ENCODE measurements at places on chromosomes 3 and 15.

- no peak for DNase-seq
These were observed 245.3 kb downstream of the MYRIP start for GRCh38 chr3:40054568-40055222.

- no peak for DNase-seq
These were observed 200.3 kb upstream of the ICE2 start for GRCh38 chr15:60679256-60679655.

GRCh38 chr15:26767169-26767670 is 5.6 kb downstream of the GABRB3 start:
- no peak for DNase-seq

- no peak for DNase-seq
These were observed 20.5 kb downstream of the IL1RAP start for GRCh38 chr3:190534386-190534785.

DNA sequence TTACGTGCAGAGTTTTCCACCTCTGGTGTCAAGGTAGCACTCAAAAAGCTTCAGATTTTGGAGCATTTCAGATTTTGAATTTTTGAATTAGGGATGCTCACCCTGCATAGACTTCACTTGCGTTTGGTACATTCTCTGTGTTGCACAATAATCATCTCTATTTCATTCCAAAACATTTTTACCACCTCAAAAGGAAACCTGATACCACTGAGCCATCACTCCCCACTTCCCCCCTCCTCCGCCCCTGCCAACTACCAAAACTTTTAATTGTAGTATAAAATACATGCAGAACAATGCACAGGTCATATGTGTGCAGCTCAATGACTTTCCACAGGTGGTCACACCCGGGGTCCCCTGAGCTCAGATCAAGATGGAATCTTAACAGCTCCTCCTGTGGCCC is 208.8 kb downstream of the SV2B start:
- DNase-seq, result peak; percentile 26

GRCh38 chr15:95795386-95795785 is 535.1 kb upstream of the NR2F2 start:
- DNase-seq, result no peak

- DNase-seq, result peak; percentile 67
These were observed 34.5 kb downstream of the GPR171 start for GRCh38 chr3:151168269-151169094.

DNA sequence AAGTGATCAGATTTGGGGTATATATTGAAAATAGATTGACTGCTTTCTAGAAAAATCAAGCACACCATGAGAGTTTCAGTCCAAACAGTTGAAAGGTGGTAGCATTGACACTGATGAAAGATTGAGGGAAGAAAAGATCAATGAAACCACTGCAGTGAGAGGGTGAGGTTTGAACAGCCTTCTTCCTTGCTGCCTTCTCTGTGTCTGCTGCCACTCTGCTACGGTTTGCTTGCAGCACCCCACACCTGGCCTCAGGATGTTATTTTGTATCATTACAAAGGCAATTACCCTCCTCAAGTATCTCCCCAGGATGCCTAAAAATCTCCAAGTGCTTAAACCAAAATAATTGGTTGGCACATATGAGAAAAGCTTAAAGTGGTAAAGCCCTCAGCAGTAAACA is 683.6 kb upstream of the ARPP21 start:
- DNase-seq, result no peak

GRCh38 chr3:157033001-157033400 is 126.9 kb downstream of the CCNL1 start:
- no peak for DNase-seq

DNA sequence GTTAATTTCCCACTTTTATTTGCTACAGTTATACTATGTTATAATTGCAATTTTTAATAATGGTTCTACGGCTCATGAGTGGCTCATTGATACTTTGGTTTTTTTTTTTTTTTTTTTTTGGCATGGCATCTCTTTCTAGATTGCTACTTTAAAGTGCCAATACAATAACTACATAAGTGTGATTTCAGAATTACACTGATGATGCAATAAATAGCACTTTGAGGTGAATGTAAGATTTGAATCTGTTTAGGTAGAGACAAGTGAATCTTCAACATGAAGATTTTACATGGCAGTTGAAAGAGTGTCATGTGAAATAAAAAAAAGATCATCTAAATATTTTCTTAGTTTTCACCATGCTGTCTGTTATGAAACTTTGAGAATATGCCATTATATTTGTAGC is 75.7 kb downstream of the KBTBD8 start:
- DNase-seq, result no peak

GRCh38 chr3:155889212-155889611 is 18.8 kb downstream of the GMPS start:
- no peak for DNase-seq

GRCh38 chr3:132817646-132818177 is 95.5 kb upstream of the NPHP3 start:
- no peak for DNase-seq

- DNase-seq, result no peak
These were observed 3.3 kb upstream of the CEP97 start for GRCh38 chr3:101720851-101721840.

DNA sequence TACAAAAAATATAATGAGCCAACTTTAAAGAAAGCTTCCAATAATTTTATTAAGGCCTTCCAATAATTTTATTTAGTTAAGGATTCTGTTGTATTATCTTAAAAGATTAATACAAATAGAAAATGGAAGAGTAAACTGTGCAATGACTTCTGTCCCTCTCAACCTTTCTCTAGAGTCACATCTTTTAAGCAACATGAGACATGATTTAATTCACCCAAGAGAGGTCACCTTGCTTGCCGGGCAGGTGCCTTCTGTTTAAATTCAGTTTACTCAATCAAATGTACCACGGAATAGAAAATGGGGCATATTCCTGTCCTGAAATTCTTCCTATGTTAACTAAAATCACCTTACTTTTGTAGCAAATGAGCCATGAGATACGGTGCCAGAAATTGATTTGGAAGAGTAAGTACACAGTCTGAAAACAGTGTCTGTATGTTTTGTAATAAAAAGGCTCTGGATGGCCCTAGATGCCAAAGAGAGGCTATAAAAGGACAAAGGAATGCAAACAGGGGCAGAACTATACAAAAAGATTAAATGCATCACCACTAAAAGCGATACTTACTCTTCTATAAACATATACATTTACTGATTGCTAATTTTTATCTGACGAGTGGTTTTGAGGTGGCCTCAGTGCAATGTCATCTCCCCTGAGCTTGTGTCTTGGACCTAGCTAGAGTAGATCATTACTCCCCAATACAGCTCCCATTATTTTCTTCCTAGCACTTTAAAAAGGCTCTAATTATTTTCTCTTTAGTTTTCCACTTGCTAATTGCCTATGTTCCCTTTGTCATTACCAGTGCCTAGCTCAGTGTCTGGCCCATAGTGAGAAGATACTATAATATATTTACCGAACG is 134.0 kb downstream of the FHIT start:
- DNase-seq, result no peak

- DNase-seq, result no peak
These were observed 32.1 kb upstream of the C3orf38 start for GRCh38 chr3:88117683-88118082.

DNA sequence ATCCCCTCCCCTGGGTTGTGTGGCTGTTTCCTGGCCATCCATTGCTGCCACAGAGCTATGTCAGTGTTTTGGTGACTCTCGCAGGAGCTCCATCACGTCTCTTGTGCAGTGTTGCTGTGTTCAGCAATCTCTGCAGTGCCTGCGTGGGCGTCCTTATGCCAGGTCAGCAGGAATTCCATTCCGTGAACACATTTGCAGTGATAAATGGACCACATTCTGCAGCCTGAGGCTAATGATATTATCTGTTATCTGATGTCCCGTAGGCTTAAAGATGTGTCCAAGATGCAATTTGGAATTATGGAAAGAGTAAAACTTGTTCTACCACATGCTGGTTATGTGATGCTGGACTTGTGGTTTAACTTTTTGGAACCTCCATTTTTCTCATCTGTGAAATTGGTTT is 25.5 kb upstream of the COL6A6 start:
- DNase-seq, result no peak

- DNase-seq, result no peak
These were observed 130.6 kb downstream of the CTNNB1 start for GRCh38 chr3:41329881-41330280.

GRCh38 chr15:69096196-69096595 is 64.2 kb upstream of the GLCE start:
- DNase-seq, result no peak

- DNase-seq, result no peak
These were observed 188.6 kb downstream of the SHQ1 start for GRCh38 chr3:72659596-72659995.

DNA sequence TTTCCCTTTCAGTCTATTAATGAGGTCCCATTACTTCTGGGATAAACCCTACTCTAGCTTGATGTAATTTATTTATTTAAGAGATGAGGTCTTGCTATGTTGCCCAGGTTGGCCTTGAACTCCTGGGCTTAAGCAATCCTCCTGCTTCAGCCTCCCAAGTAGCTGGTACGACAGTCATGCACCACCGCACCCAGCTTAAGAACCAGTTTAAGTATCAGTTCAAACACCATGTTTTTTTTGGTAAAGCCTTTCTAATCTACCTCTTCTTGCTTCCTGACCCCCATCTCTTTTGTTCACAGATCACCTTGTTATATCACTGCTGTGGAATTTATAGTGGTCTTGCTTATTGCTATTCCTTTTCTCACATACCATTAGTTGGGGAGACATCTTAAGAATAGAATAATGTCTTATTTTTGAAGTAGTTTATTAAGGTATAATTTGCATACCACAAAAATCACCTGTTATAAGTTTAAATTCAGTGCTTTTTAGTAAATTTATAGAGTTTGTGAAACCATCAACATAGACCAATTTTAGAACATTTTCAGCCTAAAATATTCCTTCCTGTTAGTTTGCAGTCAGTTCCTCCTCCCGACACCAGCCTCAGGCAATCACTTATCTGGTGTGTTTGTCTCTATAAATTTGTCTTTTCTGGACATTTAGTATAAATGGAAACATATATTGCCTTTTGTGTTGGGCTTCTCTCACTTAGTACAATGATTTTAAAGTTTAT is 257.9 kb downstream of the PDCD6IP start:
- no peak for DNase-seq

DNA sequence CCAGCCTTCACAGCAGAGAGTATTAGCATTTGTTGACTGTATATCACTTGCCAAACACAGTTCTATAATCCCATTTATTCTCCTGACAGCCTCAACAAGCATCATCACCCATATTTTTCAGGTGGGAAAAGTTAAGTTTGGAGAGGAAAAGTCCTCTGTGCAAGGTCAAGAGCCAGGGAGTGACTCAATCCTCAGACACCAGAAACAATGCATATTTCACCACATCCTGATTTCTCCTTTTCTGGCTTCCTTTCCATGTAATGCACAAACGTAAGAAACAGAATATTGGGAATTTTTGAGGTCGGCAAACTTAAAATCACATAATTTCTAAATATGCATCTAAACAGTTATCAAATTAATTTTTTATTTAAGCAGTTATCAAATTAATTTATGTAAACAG is 116.0 kb upstream of the GADL1 start:
- no peak for DNase-seq

- DNase-seq, result no peak
These were observed 56.3 kb upstream of the FSTL1 start for GRCh38 chr3:120506828-120507774.

DNA sequence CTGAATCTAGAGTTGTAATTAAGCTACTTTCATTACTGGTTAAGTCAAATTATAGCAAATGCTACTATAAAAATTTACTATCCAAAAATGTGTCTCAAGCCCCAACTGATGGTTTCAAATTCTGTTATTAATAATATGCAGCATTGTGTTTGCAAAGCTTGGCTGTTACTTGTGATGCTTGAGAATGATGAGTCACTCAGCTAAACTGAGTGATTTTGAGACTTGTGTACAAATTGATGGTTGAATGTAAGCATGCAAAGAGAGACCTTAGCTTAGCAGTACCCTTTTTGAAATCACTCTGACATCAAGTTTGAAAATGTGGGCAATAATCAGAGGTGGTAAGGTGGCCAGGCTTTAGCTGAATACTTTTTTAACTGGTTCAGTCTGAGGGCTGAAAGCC is 27.6 kb downstream of the OPA1 start:
- DNase-seq, result no peak

DNA sequence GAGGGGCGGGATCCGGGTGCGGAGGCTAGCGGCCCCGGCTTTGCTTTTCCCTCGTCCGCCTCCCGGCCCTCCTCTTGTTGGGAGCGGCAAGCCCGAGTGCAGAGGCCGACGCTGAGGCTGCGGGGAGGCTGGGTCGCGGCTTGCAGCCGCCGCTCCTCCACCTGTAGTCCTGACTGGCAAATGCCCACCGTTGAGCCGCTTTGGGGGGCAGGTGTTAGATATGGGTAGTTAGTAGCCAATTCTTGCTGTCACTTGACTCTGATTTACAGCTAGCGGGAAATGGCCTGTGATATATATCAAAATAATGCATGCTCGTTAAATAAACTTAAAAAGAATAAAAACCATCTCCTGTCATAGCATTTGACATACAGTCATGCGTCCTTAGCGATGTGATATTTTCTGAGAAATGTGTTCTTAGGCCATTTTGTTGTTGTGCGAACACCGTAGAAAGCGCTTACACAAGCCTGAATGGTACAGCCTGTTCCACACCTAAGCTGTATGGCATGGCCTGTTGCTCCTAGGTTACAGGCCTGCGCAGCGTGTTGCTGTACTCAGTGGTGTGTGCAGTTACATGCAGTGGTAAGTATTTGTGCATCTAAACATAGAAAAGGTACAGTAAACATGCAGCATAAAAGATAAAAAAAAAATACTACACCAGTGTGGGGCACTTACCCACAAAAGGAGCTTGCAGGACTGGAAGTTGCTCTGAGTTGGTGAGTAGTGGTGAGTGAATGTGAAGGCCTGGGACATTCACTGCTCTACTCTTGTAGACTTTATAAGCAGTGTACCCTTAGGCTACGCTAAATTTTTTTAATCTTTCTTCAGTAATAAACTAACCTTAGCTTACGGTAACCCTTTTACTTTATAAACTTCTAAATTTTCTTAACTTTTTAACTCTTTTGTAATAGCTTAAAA is 873 bp downstream of the CAPN7 start:
- DNase-seq, result no peak

DNA sequence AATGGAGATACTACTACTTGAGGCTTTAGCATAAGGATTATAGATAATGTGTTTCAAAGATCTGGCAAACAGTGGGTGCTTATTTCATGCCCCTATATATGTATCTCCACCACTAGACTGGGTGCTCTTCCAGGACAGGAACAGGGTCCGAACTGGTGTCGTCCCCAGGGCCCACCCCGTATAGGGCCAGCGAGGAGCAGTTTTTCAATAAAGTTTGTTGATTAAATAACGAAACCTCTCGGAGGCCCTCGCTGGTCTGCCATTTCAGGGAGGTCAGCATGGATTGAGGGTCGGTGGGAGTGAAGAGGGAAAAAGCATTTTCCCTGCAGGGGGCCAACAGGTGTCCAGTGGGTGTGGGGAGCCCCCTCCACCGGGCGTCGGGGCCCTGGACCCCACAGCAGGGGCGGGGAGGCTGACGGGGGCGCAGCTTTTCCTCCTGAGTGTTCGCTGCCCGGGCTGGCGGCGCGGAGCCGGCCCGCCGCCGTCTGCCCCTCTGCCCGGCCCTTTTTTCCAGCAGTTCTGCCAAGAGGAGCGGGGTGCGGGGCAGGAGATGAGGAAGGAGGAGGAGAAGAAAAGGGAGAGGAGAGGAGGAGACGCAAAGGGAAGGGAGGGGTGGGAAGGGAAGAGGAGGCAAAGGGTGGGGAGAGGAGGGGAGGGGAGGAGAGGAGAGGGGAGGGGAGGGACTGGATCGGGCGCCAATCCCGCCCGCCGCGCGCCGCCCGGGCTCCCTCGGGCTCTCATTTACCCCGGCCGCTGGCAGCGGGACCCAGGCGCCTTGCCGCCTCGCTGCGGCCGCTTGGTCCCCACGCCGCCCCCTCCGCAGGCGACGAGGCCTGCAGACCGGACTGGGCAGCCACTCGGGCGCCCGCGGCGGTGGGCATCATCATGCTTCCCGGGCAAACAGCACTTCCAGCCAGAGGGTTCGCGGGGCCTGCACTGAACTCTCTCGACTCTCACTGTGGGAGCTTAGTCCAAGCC is 66.3 kb downstream of the ISG20 start:
- no peak for DNase-seq

Data from stimulated activated CD8-positive, alpha-beta memory T cell treated with anti-CD3 and anti-CD28 coated beads, Interleukin-2, amount 100 ng/mL, for 48 hours (primary cell).